ENCODE measurements at places on chromosomes 11 and 22.

DNA sequence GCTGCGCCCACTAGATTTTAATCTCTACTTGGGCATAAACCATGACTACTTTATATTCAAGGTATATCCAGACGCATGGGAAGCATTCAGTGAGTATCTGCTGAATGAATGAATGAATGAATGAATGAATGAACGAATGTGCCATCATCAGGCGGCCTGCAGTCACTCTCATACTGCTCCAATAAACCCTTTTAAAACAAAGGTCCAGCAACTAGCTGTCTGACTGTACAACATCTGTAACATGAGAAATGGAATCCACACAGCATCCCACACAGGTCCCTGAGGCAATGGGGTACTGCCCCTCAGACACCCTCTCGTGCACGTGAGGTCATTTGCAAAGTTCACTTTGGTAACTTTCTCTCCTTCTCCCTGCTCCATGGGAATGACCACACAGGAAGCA is 147.5 kb downstream of the LARGE1 start:
- no peak for DNase-seq

DNA sequence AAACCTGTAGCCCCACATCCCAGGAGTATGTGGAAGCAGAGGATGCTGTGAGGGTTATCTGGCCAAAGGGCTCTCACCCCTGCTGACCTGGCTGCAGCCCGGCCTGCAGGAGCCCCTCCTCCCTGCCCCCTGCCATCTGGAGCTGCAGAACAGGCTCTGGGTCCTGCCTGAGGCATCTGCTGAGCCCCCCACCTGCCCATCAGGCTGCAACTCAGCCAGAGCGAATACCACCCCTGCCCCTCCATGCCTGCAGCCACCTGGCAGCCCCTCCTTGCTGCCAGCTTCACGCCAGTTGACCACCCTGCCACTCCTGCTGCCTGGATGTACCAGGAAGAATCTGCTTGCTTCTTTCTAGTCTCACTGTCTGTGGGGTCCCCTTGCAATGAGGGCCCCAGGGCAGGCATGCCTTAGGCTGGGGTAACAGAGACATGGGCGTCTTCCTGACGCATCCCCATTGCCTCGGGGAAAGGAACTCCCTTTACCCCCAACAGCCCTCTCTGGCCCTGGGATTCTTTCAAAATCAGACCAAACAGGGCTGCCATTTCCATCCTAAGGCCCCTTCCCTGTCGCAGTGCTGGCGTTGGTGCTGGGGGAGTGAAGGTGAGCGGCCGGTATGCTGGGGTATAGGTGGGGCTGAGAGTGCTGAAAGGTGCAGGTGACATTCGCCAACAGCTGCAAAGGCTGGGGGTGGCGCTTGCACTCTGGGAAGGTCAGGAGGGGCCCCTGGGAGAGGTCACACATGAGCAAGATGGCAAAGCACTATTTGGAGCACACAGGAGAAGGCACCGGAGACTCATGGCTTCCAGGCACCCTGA is 1334.6 kb downstream of the TBC1D22A start:
- DNase-seq = no peak

DNA sequence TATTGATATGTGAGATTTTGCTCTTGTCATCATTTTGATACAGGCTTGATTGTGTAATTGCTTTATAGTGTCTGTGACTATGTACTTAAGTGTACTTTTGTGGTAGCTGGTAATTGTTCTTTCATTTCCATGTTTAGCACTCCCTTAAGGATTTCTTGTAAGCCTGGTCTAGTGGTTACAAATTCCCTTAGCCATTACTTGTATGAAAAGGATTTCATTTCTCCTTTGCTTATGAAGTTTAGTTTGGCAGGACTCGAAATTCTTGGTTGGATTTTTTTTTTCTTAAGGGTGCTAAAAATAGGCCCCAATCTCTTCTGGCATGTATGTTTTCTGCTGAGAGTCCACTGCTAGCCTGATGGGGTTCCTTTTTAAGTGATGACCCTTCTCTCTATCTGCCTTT is 346.8 kb downstream of the JRKL start:
- no peak for DNase-seq

DNA sequence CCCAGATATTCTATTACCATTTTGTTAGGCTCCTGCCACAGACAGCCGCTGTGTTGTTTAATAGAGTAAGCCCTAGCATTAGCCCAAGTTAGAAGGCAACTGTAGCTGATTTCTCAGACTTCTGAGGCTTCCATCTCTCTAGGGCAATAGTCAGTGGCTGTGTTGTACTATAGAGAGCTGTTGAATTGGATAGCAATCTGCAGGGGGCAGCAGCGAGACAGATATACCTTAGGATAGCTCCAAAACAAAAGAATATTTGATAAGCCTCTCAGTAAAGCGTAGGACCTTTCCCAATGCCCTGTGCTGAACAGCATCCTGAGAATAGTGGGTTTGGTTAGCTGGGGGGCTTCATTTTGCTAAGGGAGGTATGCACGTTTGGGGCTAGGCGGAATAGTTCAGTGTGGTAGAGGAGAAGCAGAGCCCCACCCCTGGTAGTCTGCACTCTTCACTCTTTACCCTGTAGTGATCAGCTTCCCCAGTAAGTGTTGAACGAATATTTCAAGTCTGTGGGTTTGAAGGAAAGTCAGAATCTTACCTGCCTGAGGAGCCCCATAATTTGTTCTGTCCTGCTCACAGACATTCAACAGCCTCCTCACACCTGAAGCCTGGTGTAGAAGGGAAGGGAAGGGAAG is 515.1 kb downstream of the INSC start:
- DNase-seq = no peak

All from NCI-H1930 (cell line).